ENCODE measurements at places on chromosomes 11 and 22.

- DNase-seq: no peak
Observed at GRCh38 chr22:22666307-22667091, 22.1 kb downstream of the GGTLC2 start.

GRCh38 chr11:66912911-66913310 is 45.3 kb downstream of the PC start:
- DNase-seq: no peak

DNA sequence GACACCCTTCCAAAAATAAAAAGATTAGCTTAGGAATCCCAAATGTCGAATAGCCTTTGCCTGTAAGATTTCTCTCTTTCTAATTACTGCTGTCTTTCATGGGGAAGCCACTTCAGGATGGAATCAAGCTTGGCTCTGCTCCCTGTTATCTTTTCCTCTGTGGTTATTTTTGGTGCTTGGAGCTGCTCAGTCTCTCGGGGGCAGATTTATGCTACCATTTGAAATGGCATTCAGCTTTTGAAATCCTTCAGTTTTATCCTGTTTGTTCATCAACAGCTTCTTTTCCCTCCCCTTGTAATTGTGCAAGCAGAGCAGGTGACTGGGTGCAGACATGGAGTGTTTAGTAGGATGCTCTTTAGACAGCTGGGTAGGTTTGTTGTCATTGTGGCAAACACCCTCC is 111.0 kb downstream of the DBX1 start:
- no peak for DNase-seq

- DNase-seq: no peak
Observed at GRCh38 chr11:79720115-79720514, 279.3 kb upstream of the TENM4 start.

- DNase-seq: no peak
Observed at GRCh38 chr22:22400964-22401363, 107.6 kb downstream of the ZNF280B start.

- DNase-seq: no peak
Observed at GRCh38 chr22:46538814-46539160, 1.4 kb upstream of the CELSR1 start.

DNA sequence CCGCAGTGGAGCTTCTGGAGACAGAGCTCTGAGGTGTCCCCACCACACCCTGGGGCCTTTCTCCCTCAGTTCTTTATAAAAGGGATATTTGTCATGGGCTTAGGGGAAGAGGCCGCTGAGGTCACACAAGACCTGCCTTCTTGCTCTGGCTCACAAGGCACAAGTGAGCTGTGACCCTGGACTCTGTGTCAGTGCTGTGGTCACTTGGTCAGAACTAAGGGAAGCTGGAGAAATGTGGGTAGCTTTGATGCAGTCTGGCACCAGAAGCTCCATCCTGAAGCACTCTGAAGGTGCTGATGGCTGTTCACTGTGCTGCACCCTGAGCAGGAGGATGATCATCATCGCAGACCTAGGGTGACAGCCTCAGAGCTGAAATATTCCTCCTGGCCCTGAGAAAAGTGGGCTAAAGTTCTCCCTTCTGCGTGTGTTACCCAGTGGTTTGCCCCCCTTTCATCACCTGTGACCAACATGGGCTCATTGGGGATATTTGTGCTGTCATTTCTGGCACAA is 28.1 kb upstream of the VPREB1 start:
- no peak for DNase-seq

- no peak for DNase-seq
Observed at GRCh38 chr11:115126515-115127208, 377.6 kb downstream of the CADM1 start.

DNA sequence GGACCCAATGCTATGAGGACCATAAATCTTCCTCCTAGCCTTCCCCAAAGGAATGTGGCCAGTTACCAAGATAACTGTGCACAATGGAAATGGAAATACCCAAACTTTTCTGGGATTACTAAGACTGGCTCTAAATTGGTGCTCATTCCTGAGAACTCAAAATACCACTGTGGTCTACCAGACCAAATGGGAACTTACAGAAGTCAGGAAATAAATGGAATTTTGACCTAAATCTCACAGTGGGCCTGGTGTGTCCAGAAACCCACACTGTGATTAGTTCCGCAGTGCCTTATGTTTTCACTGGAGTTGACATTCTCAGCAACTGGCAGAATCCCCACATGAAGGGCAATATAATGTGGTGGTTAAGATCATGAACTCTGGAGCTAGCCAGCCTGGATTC is 99.4 kb upstream of the ZC3H12C start:
- DNase-seq: no peak

- DNase-seq: peak; percentile 21
Observed at GRCh38 chr11:59186130-59186594, 14.2 kb downstream of the DTX4 start.

- DNase-seq: peak; percentile 53
Observed at GRCh38 chr22:37162221-37163095, 12.7 kb upstream of the IL2RB start.

DNA sequence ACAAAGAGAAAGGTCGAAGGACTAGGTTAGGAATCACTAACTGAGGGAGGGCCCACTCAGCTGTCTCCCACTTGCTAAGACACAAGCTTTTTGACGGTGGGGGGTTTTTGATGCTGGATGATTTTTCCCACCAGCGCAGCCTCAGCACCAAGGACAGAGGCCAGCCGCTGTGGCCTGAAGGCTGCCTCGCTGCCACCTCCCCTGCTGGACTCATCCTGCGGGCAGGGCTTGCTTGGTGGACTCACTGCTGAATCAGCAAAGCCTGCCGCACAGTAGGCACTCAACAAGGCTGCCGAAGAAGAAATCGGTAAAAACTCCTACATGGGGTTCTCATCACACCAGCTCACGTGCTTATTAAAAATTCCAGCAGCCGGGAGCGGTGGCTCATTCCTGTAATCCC is 2.6 kb downstream of the ALG12 start:
- no peak for DNase-seq

DNA sequence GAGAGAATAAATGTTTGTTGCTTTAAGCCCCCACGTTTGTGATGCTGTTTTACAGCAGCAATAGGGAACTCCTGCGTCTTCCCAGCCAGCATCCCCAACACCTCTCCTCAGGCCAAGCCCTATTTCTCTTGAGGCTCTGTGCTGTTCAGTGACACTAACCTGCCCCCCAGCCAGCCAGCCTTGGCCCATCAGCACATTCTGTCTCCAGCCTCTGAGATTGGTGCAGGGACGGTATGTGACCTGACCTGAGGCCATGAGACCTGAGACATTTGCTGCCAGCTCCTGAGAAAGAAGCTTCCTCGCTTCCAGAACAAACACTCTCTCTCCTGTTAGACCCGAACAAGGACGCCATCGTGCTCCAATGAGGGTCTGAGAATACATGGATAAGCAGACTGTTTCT is 38.5 kb upstream of the SLC35C1 start:
- no peak for DNase-seq
